ENCODE measurements at places on chromosomes 1 and 21.

- DNase-seq = no peak
Measured at GRCh38 chr1:229863651-229864545, 203.1 kb upstream of the GALNT2 start.

DNA sequence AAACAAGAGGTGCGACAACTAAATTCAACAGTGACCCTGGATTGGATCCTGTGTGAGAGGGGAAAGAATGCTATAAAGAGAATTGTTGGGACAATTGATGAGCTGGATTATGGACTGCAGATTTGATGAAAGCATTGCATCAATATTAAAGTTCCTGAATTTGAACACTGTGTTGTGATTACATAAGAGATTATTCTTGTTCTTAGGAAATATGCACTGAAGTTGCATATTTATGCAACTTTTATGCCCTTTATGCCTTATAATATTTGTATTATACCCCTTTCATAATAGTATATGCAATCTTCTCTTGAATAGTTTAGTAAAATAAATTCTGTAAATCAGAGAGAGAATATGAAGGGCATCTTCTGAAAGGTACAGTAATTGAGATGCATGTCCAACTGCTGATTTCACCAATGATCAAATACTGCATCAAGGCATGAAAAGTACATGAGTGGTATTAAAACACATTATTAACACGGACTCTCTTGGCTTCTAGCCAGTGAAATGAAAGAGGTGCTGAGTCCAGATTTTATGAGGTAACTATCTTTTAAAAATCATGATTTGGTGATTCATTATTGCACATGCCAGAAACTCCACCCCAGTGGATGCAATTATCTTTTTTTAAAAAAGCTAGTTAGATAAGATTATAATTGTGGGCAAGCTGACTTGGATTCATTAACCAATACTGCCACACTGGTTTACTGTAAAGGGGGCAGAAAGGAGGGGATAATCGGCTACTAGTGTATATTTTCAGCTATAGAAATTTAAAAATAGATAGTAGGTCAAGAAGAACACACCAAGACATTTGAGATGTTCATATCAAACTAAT, 19.9 kb upstream of the LPAR3 start:
- DNase-seq = no peak

DNA sequence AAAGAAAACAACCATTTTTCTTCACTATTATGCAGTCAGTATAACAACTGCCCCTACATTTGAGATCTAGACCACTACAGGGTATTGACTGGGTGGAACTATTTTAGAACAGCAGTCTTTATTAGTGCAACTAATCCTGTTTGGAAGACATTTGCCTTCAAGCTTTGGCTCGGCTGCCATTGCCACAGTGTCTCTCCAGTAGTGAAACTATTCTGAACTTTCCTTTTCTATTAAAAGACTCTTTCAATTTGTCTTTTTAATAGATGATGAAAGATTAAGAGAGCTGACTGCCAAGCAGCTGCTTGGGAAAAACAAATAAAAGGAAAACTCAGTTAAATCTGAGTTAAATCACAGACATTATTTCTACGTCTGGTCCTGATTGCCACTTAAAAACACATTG, 49.3 kb downstream of the LPGAT1 start:
- DNase-seq = no peak

GRCh38 chr1:244435562-244436205, 16.0 kb downstream of the ADSS2 start:
- DNase-seq = no peak

DNA sequence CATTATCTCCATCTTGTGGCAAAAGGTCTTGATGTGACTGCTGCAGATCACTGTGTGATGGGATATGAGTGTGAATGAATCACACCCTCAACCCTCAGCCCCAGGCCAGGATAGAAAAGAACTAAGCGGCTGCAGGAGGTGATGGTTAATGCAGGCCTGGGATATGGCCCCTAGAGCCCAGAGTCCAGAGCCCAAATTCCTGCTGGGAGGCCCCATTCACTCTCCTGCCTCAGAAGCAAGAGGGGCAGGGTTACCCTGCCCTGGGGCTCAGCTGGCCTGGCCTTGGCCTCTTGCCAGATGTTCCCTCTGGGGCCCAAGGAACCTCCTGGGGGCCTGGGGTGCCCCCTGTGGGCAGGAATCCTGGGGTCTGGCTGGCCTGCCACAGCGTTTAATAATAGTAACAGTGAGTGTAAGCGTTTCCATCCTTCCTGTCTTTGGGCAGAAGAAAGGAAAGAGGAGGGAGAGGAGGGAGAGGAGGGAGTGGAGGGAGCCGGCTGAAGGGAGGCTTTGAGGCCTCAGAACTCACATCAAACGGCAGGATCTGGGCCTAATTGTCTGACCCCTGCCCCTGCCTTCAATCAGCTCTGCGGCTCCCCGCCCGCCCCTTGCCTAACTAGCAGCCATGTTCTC, 26.2 kb downstream of the DMAP1 start:
- peak; percentile 11 for DNase-seq

DNA sequence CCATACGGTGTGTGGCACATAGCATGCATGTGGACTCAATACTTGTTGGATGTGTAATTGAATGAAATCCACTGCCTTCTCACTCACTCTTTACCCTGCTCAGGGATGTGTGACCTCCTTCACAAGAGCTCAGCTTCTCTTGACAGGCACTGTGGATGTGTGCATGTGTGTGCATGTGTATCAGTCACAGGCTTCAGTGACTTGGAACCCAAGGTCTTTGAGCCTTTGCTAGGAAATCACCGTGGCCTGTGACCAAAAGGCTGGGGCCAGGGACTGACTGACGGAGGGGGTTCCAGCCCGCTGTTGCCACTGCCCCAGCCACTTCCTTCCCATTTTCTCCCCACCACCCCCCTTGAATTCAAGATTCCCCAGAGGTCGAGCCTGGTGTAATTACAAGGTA, 144.4 kb upstream of the POU3F1 start:
- DNase-seq = no peak

DNA sequence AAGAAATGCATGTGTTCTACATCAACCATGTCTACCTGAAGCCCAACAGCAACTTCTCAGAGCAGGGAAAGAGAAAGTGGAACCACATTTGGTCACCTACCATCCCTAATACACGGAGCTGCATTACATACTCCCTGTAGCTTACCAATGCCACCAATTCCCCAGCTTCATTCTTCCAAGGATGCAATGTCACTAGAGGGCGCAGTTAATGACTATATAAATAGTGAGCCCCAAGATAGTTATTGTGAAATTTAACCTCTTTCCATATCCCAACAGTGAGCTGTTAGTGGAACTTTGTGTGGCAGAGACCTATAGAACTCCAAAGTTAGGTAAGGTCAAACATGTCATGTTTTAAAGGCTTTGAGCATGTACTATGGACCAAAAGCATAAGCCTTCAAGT, 618.3 kb downstream of the SMYD3 start:
- peak; percentile 11 for DNase-seq

DNA sequence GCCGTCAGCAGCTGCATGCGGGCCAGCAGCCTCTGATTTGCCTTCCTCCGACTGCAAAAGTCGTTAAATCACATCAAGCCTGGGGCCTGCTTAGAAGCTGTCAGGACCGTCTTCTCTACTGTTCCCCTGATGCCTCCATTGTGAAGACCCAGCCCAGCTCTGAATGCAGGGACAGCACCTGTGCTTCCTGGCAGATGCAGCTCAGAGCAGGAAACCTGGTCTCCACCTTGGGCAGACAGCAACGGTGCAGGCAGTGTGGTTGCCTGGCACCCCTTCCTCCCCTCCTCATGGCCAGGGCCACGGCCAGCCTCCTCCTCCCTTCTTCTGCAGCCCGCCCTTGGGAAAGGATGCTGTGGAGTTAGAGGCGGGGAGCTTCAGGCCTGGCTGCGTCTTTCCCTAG, 92.3 kb upstream of the COL6A1 start:
- no peak for DNase-seq

- DNase-seq = no peak
Measured at GRCh38 chr21:38954588-38955004, 148.9 kb downstream of the ETS2 start.

DNA sequence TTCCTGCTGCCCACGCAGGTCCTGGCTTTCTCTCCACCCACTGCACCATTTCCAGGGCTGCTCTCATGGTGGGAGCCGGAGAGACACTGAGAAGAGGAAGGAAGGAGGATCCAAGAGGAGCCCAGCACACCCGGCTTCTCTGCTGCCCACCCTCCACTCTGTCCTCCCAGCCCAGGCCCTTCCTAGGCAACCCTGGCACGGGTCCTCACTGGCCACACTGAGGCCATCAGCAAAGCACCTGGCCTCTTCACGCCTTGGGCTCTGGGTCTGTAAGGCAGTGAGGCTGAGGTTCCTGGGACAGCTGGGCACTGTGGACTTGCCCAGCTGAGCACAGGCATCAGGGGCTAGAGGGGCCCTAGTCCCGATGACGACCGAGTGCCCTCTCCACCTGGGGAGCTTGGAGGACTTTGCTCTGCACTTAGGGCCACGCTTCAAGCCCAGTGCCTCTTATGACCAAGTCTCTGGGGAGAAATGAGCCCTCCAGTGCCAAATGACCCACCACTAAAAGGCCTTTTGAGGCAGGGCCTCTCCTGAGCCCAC, 43.1 kb downstream of the PDE9A start:
- no peak for DNase-seq

- DNase-seq = no peak
Measured at GRCh38 chr1:20410503-20410902, 75.5 kb downstream of the CAMK2N1 start.

DNA sequence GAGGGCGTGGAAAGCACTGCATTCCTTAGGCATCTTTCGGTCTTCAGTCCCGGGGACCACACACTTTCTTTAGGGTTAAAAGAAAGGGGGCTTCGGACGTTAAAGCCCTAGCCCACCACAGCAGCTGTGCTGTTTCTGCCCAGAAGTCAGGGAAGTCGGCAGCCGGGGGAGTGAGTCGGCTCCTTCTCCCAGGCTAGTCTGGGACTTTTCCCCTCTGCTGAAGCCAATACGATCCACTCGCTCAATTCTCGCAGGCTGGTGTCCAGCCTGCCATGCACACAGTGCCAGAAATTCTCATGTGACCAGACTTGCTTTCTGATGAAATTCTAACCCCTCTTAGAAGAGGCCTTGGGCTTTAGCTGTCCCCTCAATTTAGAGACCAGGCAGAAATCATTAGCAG, 67.7 kb downstream of the BCAR3 start:
- no peak for DNase-seq

DNA sequence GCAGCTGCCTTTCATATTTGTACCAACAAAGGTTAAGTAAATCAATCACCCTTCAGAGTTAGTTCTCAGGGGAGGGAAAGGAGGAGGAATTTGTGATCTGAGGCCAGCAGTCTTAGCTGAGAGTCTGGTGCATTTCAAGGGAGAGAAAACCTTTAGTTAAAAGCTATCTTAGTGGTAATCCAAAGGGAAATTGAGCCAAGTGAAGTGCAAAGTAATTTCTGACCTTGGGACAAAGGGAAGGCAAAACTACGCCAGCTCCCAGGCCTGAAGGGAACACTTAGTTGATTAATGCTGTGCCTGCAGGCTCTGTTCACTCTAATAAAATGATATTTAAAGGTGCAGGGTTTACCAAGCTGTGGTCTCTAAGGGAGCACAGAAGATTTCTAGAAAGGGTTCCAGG, 23.1 kb upstream of the FMOD start:
- DNase-seq = no peak

DNA sequence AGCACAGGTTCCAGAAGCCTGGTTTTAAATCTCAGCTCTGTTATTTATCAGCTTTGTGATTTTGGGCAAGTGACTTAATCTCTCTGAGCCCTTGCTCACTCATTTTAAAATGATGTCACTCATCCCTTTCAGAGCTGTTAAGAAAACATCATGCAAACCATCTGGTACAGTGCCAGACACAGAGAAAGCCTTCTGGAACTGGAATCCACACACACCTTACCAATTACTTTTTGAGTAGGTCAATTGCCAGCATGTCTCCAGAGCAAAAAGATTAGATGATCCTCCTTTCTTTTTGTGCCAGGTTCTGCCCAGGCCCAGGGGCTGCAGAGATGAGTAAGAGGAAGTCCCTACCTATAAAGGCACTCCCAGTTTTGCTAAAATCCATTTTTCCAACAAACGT, 61.3 kb downstream of the ROR1 start:
- no peak for DNase-seq

GRCh38 chr1:52444463-52444862, 40.1 kb downstream of the PRPF38A start:
- no peak for DNase-seq

- no peak for DNase-seq
Measured at GRCh38 chr1:220755309-220755708, 7.2 kb downstream of the MTARC2 start.

DNA sequence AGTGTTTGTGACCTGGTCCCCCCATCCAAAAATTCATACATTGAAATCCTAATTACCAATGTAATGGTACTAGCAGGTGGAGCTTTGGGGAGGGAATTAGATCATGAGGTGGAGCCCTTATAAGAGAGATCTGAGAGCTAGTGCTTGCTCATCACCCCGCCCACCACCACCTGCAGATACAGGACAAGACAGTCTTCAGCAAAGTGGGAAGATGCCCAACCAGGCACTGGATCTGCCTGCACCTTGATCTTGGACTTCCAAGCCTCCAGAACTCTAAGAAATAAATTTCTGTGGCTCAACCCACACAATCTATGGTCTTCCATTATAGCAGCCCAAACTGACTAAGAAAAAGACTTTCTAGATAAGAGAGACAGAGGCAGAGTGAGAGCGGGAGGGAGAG, 343.4 kb downstream of the LRRIQ3 start:
- no peak for DNase-seq

Data from HS-27A (cell line).